ENCODE measurements at places on chromosomes 1 and 21. TPM values are rescaled to one million over a fixed set of nuclear protein-coding genes. Genes with fewer than 3 reads are reported as not detected.

- no peak overlapping the region for H3K27ac ChIP-seq
- DNase-seq: no peak
- H3K27me3 ChIP-seq: no peaks in the 10 kb centered on the region
- H3K4me3 ChIP-seq: no peak overlapping the region
- no peaks in the 10 kb centered on the region for H3K36me3 ChIP-seq
These were observed 85.6 kb upstream of the FMN2 start for GRCh38 chr1:240005997-240006650.

DNA sequence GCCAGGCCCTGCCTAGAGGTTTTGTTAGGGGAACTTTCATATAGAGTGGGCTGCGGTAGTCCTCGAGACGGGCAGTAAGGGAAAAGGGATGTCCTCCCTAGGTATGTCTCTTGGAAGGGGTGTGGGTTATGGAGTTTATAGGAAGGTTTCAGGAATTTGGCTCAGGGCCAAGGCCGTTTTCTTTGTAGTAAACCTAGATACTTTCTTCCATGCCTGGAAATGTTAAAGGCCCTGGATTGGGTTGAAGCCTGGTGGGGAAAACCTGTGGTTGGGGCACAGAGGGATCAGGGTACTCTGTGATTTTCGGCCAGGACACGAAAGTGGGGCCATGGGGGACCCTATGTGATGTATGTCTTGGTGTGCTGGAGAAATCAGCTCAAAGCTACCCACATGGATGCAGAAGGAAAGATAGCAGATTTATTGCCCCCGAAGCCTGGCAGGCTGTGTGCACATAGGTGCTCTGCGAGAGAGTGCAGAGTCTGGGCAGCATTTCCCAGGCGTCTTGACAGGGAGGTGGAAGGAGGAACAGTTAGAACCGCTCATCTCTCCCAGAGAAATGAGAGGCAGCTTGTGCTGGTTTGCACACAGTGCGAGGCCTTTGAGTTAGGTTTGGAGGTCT lies 1.7 kb downstream of the SNAP47 start:
- no peak overlapping the region for H3K27ac ChIP-seq
- H3K27me3 ChIP-seq: no peaks in the 10 kb centered on the region
- H3K4me3 ChIP-seq: no peak overlapping the region
- DNase-seq: peak; percentile 58
- H3K36me3 ChIP-seq: no peaks in the 10 kb centered on the region

DNA sequence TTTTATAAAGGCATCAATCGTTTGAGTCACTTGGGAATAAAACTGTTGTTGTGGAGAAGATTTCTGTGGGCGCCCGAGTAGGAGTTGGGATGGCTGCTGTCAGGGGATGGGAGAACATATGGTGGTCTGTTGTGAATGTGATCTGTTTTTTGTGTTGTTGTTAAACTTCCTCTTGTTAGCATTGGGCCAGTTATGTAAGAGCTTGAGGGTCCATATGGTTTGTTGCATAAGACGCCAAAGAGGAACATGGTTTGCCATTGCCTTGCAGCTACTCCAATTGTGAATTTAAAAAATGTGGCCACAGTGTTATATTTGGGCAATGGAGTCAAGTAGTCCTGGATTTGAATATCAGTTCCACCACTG lies 136.1 kb upstream of the JUN start:
- H3K4me1 ChIP-seq: peaks cover 11% of the 10 kb centered on the region
- no peaks in the 10 kb centered on the region for H3K27me3 ChIP-seq
- H3K36me3 ChIP-seq: no peaks in the 10 kb centered on the region
- no peak for DNase-seq
- no peak overlapping the region for H3K27ac ChIP-seq

DNA sequence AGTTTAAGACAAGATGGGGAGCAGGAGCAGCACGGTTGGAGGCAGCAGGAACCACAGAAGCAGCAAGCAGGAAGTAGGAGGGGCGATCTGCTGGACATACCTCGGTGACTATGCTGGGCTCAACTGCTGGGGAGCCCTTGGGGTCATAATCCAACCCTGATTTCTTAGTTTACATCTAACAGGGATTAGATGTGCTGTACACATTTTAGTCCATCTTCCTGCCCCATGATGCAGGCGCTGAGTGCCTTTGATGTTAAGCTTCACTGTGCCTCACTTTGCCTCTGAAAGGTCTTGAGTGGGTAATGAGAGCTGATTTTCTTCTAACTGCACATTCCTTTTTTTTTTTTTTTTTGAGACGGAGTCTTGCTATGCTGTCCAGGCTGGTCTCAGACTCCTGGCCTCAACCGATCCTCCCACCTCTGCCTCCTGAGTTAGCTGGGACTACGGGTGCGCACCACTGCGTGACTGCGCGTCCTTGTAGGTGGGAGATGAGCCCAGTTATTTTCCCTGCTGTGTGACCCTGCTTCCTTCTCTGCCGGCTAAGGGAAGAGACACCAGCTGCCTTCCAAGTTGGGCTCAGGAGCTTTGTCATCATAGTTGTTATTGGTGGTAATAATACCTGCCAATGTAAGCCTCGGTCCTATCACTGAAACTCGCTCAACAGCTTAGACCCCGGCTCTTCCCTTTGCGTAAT lies 1.1 kb upstream of the RCAN3 start:
- no peaks in the 10 kb centered on the region for H3K4me1 ChIP-seq
- no peaks in the 10 kb centered on the region for H3K36me3 ChIP-seq
- DNase-seq: no peak
- no peak overlapping the region for H3K27ac ChIP-seq

DNA sequence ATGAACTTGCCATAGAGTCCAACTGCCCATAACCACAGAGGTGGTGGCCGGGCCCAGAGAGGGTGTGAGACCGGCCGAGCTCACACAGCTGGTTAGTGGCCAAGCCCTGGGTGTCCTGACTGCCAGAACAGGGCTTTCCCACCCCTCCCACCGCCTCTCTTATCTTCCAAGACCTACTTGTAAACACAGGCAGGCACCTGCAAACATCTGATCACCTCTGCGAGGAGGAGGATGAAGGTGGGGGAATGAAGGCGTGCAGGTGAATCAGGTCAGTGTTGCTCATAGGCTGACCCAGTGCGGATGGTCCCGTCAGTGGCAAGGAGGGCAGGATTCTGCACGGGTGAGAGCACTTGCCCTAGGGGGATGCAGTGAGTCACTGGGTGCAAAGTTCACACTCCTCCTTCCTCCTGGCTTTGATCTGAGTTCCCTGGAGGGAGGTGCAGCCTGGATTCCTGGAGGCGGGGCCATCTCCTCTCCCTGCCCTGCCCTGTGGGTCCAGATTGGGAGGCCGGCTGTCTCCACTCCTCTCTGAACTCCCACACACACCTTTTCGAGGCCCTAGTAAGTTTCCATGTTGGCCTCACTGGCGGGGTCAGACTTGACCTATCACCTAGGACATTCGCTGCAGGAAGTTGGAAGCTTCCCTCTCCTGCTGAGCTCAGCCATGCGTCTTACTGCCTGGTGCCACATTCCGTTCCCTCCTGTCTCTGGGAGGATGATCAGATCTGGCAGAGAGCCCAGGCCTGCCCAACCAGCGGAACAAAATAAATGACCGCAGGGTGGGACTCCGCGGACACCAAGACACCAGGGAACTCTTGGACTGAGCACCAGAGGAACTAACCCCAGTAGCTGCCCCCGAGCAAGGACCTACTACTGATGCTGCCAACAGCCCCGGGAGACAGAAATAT lies 7.3 kb downstream of the UQCRHL start:
- DNase-seq: peak; percentile 86
- no peaks in the 10 kb centered on the region for H3K36me3 ChIP-seq
- H3K27me3 ChIP-seq: no peaks in the 10 kb centered on the region
- peaks cover 30% of the 10 kb centered on the region for H3K4me1 ChIP-seq

GRCh38 chr21:42809171-42809570 lies 70.2 kb downstream of the WDR4 start:
- no peaks in the 10 kb centered on the region for H3K4me1 ChIP-seq
- H3K27ac ChIP-seq: no peak overlapping the region
- no peaks in the 10 kb centered on the region for H3K27me3 ChIP-seq
- H3K36me3 ChIP-seq: no peaks in the 10 kb centered on the region

DNA sequence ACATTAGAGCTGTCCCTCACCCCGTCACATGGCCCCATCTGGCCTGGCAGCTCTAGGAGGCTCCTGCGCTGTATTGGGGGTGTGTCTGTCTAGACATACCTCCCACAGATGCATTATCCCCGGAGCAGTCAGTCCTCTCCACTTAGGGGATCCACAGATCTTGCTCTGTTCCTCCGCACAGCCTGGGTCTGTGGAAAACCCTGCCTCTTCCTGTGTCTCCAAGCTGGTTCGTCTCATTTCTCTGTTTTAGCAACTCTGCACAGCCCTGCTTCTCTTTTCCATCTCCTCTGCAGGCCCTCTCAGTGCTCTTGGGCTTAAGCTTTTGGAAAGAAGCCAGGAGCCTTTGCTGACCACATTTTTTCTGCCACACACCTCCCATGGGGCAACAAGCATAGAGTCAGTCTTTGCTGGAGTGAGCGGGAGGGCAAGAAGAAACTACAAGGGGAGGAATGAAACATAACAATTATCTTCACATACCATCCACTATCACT lies 241.5 kb downstream of the FOXD2 start:
- H3K36me3 ChIP-seq: no peaks in the 10 kb centered on the region
- DNase-seq: peak; percentile 15
- no peak overlapping the region for H3K27ac ChIP-seq
- no peaks in the 10 kb centered on the region for H3K4me1 ChIP-seq
- H3K4me3 ChIP-seq: no peak overlapping the region
- no peaks in the 10 kb centered on the region for H3K27me3 ChIP-seq

The C1orf74 gene
- 2.0 TPM for total RNA-seq
